ENCODE measurements at places on chromosomes 2 and 18.

GRCh38 chr2:27243391-27244130, 19.3 kb downstream of the SLC30A3 start:
- no peak for DNase-seq

DNA sequence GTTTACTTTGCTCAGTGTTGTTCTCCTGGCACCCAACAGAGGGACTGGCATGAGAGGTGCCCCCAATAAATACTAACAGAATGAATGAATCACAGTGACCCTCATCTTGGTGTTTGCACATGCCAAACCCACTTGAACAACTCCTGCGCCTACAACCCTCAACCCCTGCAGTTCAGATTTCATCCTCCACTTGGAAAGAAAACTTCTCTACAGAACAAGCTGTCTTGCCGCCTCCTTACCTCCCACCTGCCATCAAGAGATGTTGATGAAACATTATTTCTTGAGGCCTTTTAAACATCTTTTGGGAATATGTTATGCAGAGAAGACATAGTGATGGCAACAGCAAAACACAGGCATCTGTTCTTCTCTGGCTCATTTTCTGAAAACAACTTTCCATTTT, 216.0 kb upstream of the SH3BP4 start:
- DNase-seq, result no peak

GRCh38 chr2:166104773-166105172, 23.0 kb downstream of the SCN1A start:
- DNase-seq, result no peak

GRCh38 chr2:105546628-105546974, 147.8 kb upstream of the FHL2 start:
- DNase-seq, result no peak

DNA sequence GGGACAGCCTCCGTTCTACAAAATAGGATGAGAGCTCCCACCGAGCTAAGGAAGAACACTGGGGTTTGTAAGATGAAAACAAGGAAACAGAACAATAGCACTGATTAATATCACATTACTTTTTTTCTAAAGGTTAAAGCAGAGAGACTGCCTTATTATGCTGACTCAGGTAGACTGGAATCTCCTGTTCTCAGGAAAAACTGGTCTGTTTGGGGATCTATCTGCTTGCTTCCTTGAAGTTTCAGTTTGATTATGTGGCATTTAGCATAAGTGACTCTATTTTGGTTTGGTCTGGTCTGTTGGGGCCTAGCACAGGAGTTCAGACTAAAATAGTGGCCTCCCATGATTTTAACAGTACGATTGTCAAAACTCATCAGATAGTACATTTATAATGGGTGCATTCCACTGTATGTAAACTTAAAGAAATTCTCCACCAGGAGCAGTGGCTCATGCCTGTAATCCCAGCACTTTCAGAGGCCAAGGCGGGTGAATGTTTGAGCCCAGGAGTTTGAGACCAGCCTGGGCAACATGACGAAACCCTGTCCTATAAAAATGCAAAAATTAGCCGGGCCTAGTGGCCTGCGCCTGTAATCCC, 64.1 kb upstream of the NDUFV2 start:
- no peak for DNase-seq

DNA sequence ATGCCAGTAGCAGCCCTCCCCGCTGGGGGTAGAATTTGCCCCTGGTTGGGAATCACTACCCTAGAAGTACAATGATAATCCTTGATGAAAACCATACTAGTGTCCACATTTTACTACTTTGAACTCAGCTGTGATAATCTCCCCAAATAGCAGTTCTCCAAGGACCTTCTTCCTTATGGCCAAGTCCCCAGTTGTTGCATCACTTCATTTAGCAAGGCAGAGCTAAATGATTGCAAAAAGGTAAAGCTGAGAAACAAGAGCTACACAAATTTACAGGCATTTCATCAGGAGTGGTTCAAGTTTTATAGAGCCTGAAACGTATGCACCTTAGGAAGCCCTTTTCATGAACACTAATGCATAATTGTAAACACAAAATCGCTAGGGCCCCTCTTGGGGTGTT, 44.9 kb upstream of the REL start:
- DNase-seq, result no peak

- DNase-seq, result no peak
Observed at GRCh38 chr2:197985029-197985638, 180.7 kb downstream of the PLCL1 start.

- no peak for DNase-seq
Observed at GRCh38 chr2:177397481-177398289, 5.1 kb downstream of the AGPS start.

DNA sequence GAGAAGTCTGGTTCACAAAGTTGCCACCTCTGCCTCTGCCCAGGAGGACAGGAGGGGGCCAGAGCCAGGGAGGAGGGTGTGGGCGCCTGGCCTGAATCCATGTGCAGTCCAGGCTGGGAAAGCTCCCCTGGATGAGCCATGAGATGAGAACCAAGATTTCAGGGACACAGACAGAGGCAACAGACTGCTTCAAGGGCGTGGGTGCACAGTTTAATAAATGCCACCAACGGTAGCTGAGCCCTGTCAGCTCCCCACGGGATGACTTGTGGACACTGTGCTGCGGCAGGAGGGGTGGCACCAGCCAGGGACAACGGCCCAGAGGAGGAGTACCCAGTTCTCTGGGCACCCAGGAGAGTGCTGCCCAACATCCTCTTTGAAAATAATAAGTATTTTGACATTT, 15.2 kb downstream of the CAPG start:
- DNase-seq, result no peak

DNA sequence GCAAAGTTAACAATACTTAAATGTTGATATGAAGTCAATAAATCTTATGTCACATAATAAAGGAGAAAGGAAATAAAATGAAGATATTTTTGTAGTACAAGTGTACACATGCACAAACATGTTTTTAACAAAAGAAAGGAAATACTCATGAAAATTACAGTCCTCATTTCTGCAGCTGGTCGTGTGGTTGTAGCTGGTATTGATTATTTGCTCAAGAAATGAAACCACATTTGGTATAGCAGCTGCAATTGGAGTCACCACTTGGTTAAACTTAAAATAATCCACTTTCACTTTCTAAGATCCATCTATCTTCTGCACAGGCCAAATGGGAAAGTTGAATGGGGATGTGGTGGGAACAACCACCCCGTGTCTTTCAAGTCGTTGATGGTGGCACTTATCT, 580.5 kb upstream of the NRXN1 start:
- DNase-seq, result no peak

- DNase-seq, result no peak
Observed at GRCh38 chr18:78692105-78692504, 287.5 kb upstream of the SALL3 start.

DNA sequence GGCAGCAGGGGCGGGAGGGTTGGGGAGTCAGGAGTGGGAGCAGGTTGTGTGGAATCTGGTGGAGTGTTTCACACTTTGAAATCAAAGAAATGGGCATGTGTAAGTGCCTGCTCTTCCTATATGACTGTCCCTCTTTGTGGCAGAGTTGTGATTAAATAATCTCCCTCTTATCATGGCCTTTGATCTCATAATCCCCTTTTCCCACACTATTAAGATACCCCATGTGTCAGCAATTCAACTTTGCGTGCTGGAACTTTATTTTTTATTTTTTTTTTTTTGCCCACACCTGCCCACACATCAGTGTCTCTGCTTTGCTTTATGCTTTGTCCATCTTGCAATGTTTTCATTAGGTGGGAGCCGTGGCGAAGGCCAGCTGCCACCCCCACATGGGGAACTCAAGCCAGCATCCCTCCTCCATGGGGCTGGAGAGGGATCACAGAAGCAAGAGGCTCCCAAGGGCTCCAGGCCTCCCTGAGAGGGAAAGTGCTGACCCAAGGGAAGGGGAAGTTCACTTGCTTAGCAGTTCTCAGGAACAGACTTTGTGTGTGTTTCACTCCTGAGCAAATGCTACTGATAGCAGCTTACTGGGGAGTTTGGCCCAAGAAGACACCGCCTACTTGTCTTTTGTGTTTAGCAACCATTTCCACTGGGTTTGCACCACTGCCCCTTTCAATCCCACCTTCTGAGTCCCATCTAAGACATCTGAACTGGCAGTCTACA, 243.4 kb downstream of the BCL11A start:
- DNase-seq, result no peak

DNA sequence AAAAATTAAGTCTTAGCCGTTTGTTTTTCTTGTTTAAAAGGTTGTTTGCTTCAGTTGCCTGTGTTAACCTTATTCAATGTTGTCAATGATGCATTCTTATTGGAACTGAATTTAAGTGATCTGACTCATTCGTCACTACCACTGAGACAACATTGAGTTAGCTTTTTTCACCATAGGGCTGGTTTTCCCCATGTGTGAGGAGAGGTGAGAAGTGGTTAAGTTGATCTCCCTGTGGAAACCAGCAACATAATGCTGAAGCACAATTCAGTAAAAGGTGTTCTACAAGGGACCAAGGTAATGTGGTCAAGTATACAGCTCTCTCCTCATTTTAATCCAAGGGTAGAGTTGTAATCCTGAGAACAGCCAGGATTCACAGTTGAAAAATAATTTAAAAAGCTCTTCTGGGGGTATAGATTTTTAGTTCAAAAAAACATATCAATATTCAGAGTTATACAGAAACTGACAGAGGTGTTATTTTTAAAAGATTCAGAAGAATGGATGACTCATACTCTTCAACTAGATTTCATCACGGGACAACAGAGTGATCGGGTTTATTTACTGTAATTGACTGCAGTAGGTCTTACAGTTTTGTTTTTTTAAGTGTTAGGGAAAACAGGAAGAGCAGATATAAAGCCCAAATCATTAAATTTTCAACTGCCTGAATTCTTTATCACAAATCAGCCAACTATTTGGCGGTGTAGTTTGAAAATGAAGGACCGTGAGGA, 12.6 kb downstream of the NOP58 start:
- peak; percentile 62 for DNase-seq

GRCh38 chr2:159091976-159092375, 123.5 kb downstream of the TANC1 start:
- DNase-seq, result no peak

GRCh38 chr2:41930807-41931566, 116.8 kb upstream of the PKDCC start:
- DNase-seq, result no peak

GRCh38 chr2:144381716-144382115, 138.2 kb downstream of the ZEB2 start:
- DNase-seq, result no peak

GRCh38 chr18:31612124-31612523, 20.4 kb downstream of the TTR start:
- DNase-seq, result no peak

DNA sequence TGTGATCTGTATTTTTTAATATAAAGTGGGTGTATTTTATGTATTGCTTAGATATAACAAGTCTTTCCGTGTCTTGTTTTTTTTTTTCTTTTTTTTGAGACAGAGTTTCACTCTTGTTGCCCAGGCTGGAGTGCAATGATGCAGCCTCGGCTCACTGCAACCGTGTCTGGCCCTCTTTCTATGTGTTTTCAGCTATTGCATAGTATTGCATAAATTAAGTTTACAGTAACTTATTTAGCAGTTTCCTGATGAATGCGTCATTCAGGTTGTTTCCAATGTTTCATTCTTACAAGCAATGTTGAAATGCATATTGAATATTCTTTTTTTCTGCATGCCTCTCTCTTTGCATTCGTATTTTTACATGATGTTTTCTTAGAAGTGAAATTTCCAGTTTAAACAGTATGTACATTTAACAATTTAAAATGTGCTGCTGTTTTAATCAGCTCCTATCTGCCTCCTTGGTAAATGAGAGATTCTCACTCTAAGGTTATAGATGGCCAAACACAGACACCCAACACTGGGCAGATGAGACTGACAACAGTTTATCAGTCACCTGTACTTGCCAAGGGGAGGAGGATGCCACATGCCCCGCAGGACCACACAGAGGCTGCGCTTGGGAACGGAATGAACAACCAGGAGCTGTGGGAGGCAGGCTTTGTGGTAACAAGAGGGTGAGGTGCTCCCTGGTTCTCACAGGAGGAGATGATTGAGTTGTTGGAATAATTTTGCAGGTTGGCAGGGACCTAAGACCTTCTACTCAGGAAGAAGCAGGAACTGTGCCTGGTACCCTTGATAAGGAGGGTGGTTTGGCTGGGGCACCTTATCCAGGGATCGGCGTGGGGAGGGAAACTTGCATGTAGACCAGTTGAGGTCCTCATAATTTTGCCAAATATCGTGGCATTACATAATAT, 7.5 kb downstream of the SLC9A4 start:
- DNase-seq, result no peak

DNA sequence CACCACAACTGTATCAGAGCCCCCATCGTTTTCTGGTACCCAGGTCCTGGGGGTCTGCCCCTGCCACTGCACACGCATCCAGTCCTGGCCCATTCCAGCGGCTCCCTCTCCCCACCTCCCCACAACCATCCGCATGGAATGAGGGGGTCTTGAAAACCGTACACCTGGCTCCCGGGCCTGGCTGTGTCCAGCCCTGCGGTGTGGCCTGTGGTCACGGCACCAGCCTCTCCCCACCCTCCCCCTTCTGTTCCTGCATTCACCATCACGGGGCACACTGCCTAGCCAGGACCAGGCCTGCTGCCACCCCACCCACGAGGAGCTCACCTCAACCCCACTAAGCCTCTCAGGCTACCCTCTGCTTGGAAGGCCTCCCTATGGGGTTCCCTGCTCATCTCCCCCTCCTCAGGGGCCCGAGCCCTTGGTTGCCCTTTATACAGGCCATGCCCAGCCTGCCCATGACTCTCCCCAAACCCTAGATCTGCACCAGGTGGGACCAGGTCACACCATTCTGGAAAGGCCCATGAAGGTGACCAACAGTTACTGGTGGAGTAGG, 11.4 kb downstream of the GPR35 start:
- DNase-seq, result no peak

DNA sequence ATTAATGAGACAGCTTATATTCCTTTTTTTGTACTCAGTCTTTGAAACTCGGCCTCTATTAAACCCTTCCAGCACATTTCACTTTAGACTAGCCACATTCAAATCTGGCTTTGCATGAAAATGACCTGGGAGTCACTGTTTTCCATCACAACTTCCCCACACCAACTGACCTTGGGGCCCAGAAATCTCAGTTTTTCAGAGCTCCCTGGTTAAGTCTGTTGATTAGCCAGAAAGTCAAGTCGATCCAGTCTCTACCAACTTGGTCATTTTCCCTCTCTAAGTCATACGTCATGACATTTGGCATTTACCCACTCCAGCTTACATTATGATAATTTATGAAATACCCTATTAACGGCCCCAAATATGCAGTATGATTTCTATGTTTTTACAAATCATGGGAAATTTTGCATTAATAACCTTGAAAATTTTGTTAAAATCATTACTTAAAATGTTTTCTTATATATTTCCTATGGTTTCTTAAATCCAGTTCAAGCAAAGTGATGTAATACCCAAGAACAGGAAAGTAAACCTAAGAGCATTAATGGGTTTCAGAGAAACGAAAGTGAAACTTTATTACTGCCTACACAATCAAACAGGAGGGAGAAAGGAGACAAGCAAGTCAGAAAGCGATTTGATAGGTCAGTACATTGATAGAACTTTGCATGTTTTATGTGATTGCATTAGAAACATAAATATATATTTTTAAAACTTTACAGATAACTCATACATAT, 77.1 kb downstream of the SPATS2L start:
- DNase-seq, result peak; percentile 47

- DNase-seq, result no peak
Observed at GRCh38 chr18:49619801-49620200, 57.9 kb downstream of the LIPG start.
